ENCODE measurements at places on chromosomes 7 and 10.
A peak's percentile ranks its signal among the peaks of the same experiment; 100 is the strongest.

- DNase-seq = no peak
Observed at GRCh38 chr10:13634207-13634606, 47.4 kb downstream of the PRPF18 start.

- no peak for DNase-seq
Observed at GRCh38 chr10:26952094-26952493, 91.3 kb upstream of the ABI1 start.

GRCh38 chr7:28922624-28923331 lies 35.4 kb downstream of the TRIL start:
- DNase-seq = no peak

- no peak for DNase-seq
Observed at GRCh38 chr7:50305583-50306493, 1.3 kb downstream of the IKZF1 start.

DNA sequence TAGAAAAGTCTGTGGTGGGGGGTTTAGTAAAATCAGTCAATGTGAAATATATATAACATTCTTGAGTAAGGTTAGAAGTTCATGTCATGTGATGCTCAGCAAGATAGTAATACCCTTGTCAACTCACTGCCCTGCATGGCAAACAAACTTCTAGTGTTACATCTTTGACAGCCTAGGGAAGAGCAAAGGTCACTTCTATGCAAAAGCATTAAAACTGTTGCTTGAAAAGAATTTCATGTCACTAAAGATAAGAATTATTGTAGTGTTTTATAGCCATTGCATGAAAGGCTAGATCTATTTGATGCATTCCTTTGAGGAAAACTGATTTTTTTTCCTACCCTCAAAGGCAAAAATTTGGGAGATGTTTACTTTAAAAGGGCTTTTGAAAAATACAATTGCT lies 176.0 kb downstream of the SKAP2 start:
- no peak for DNase-seq

GRCh38 chr7:33596686-33597085 lies 308.7 kb upstream of the BMPER start:
- DNase-seq = no peak

DNA sequence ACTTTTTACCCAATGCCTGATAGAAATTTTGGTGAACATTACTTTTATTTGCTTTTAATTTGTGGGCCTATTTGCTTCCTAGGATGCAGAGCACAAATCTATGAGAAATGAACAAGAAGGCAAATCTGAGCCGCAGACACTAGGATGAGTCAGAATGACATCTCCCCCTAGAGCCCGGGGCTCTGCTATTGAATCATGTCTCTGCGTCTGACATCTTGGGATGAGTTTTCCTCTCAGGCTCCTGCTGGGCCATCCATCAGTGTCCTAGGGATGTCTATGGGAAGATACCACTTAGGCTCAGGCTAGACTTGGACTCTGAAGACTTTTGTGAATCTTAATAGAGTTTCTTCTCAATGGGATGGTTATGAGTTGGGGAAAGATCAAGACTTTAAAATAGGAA lies 157.3 kb upstream of the MTPN start:
- no peak for DNase-seq

GRCh38 chr7:73738220-73738611 lies 386 bp downstream of the ABHD11 start:
- DNase-seq = peak; percentile 53

DNA sequence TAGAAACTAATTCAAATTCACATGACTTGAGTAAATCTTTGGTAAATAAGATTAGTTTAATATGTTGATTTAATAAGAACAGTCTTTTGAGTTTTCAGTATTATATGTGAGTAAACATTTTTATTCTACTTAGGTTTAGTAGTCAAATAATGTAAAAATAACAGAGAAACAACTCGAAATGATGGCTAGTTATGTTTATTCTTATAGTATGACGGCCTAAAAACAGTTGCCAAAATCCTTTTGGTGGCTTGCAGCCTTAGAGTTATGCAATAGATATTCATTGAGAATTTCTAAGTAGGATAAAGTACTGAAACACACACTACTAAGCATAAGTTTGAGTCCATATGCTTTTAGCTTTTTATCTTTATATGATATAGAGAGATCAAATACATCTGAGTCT lies 184.8 kb downstream of the GNAI1 start:
- DNase-seq = no peak

DNA sequence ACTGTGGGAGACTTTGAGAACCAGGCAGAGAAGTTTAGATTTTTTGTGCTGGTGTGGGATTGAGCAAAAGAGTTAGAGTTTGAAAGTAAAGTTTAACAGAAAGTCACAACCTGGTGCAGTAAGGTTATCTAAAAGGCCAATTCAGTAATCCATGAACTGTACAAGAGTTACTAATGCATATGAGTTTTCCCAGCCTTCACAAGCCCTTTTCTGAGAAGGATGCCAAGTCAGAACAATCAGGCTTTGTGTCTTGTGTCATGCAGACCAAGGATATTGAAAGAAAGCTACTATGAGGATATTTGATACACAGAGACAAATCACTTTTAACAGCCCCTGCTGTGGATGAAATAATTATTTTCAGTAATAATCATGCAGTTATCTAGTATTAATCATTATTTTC lies 68.8 kb upstream of the MYO3A start:
- no peak for DNase-seq

DNA sequence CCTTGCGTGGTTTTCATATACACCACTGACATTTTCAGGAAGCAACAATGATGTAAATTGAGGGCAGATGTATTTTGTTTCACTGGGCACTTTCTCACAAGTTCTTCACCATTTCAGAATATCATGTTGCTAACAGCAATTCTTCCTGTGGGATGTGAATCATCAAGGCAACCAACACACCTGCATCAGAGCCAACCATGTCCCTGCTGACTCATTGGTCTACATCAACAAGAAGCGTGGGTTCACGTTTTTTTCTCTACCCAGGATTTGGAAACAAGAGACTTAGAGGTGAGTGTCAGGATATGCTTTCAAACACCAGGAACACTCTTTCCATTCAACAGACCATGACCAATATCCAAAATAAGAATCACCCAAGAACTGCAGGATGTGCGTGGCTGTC lies 203.9 kb downstream of the TEX36 start:
- DNase-seq = no peak

- DNase-seq = no peak
Observed at GRCh38 chr10:21675157-21675796, 141.2 kb downstream of the MLLT10 start.

GRCh38 chr10:71365366-71365765 lies 31.4 kb upstream of the CDH23 start:
- DNase-seq = no peak

GRCh38 chr10:98047009-98047741 lies 16.8 kb upstream of the CRTAC1 start:
- no peak for DNase-seq

DNA sequence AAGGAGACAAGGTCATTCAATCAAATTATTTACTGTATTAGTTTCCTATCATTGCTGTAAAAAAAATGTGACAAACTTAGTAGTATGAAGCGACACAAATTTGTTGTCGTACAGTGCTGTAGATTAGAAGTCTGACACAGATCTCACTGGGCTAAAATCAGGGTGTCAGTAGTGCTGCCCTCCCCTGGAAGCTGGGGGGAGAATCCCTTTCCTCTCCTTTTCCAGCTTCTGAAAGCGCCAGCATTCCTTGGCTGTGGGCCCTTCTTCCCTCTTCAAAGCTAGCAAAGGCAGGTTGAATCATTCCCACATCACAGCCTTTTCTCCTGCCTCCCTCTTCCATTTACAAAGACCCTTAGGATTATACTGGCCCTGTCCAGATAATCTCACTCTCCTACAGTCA lies 28.0 kb downstream of the VPS41 start:
- no peak for DNase-seq

- no peak for DNase-seq
Observed at GRCh38 chr7:110801502-110801901, 289.4 kb upstream of the LRRN3 start.

DNA sequence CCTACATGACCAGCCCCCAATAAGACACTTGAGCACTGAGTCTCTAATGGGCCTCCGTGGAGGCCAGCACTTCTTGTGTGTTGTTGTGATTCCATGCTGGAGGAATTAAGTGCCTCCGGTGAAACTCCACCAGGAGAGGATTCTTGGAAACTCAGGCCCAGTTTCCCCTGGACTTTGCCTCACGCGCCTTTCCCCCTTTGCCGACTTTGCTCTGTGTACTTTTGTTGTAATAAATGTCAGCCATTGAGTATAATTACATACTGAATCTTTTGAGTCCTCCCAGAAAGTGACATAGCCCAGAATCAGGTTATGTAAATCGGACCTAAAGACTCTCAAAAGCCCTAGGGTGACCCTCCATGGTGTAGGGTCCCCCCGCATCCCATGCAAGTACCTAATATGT lies 82.4 kb downstream of the DLG5 start:
- DNase-seq = no peak

GRCh38 chr7:1083729-1084657 lies 3.9 kb upstream of the GPER1 start:
- DNase-seq = no peak

DNA sequence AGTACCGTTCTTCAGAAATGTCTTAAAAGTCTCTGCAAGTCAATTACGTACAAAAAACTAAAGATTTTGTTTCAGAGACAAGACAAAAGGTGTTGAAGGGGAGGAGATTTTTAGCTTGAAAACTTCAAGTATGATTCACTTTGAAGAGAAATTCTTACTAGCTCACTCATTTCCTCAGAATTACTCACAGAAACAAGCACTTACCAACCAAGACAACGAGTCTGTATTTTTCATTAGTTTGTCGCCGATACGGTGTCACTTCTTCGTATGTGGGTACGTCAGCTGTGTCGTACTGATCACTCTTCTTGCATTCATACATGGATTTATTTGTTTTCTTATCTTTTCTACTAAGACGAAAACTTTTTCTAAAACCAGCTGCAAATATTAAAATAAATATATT lies 90.6 kb upstream of the ODAD2 start:
- no peak for DNase-seq

GRCh38 chr10:95516774-95517373 lies 44.3 kb downstream of the SORBS1 start:
- no peak for DNase-seq

All from 8988T (cell line).